ENCODE measurements at places on chromosomes 4 and X.

DNA sequence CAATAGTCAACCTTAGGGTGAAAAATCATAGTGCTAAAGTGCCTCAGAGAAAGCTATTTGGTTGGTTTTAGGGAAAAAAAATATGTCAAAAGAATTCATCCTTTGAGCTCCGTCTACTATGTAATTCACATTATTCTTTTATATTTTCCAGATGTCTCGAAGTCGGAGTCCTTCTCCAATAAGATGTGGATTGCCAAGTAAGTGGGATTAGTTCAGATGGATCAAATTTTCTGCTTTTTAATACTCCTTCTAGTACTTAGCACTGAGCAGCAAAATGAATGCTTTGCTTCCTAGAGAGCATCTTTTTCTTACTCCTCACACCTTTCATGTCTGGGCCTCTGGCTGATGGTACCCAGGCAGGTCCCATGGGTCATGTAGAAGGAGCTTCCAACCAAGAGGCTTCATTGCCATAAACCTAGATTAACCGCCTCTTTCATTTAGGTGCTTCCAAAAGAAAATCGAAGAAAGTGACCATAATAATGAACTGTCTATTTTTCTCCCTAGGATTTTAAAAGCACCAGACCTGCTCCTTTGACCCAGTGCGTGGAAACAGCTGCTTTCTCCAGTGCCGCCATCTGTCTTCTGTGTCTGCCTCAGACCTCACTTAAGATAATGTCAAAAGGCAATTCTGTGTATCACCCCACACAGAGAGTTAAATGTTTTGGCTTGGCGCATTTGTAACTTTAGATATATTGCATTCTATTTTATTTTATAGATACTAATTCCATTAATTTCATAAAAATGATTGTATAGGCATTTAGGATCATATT lies 43.5 kb downstream of the SPATA18 start:
- no peak for DNase-seq

DNA sequence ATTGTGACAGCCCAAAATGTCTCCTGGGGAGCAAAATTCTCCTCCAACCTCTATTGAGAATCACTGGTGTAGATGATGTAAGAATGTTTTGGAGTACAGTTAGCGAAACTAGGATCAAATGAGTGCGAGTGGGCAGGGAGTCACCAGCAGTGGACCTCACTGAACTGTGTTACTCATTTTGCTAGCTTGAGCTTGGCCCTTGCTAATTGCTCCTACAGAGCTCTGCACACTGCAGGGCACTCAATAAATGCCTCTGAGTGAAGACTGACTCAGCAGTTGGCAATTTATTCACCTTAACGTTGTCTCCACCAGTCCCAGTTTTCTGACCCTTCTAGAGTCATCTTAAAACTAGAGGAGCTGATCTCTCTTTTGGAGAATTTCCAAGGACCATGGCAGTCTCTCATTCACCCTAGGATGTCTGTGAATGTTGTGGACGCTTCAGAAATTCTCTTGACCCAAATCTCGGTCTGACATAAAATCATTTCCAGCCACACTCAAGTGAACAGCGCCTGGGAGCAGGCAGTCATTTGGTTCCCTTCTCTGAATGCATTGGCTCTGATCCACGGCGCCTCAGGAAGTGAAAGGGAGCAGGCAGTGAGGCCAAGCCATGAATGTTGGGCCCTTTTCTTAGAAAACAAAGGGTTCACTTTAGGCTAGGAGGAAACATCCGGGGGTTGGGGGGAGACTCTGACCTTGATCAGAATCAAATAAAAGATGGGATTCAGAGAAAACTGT lies 148.1 kb downstream of the NWD2 start:
- no peak for DNase-seq

DNA sequence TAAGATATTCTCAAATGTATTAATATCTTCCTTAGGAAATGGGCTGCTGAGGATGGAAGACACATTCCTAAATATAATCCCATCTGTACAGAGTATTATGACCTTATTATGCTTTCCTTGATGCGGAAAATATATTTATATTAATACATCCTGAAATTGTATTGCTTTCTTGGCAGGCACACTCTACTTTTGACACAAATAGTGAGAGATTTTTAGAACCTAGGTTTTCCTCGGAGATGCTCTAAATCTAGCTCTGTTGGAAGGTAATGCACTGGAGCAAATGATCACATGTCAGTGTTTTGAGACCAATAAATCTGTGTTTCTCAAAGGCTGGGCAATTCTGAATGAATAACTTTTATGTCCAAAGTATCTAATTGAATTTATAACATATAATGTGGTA lies 94.3 kb upstream of the MAGEC2 start:
- DNase-seq: no peak

GRCh38 chr4:146453181-146453807 lies 68.4 kb downstream of the SLC10A7 start:
- DNase-seq: no peak

- no peak for DNase-seq
These were observed 189.6 kb downstream of the PACRGL start for GRCh38 chr4:20889901-20890300.
